ENCODE measurements at places on chromosomes 2 and 18.

GRCh38 chr2:184611361-184612085 lies 13.2 kb downstream of the ZNF804A start:
- DNase-seq = no peak

- DNase-seq = no peak
Observed at GRCh38 chr2:27211241-27211942, 449 bp upstream of the ATRAID start.

DNA sequence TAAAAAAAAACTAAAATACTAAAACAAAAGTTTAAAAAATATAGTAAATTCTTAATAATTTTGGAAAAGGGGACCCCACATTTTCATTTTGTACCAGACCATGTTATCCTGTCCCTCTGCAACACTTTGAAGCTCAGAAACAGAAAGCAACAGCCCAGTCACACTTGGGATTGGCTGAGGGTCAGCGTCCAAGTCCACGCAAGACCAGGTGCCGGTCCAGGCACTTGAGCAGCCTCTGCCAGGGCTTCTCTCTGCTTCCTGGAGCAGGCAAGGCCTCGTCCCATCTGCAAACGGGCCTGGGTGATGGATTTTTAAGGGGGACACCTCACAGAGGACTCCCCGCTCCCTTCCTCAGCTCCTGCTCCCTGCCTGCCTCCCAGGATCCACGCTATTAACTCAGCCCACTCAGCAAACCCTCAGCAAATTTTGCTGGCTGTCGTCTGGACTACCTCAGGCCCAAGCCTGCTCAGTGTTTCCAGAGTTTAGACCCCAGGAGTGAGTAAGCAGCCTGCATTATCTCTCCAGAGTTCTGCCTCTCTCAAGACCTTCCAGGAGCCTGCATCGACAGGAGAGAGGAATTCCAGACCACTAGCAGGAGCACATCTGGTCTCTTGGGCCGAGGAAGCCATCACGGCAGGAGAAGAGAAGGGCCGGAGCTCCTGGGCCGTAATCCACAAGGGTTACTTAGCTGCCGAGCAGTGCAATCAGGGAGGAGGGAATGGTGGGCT lies 88.7 kb upstream of the STPG4 start:
- DNase-seq = no peak

DNA sequence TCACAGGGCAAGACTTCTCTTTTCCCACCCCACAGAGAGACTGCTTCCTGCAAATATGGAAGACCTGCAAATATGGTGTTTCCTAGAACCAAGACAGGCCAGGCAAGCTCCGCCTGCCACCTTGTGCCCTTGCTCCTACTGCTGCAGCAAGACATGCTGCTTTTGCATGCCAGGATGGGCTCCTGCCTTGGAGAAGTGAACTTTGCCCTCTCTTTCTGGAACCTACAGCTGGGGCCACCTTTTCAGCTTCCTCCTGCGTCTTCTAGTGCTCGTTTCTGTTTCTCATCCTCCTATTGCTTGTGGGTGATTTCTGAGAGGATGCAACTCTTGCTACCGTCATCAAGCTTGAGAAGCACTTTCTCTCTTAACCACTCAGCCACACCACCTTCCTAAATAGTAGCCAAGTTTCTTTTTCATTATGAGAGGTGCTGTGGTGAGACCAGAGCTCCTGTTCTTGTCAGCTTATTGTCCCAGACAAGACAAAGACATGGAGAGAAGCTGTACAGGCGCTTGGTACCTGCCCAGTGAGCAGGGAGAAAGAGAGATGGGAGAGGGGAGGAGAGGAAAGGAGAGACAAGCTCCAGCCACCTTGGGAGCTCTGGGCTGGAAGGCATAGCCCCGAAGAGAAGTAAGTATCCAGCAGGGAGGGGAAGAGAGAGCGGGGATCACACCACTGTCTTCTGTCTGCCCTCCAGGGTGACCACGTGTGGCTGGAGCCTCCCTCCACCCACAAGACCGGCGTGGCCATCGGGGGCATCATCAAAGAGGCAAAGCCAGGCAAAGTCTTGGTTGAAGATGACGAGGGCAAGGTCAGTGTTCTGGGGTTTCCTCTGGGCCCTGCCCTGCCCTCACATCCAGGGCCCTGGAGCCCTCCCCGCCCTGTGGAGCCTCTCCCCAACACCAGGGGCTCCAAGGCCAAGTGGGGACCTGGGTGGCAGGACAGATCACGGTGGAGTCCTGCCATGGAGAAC lies 28.3 kb downstream of the MYO7B start:
- no peak for DNase-seq

GRCh38 chr2:118154176-118154575 lies 65.9 kb downstream of the INSIG2 start:
- DNase-seq = no peak

DNA sequence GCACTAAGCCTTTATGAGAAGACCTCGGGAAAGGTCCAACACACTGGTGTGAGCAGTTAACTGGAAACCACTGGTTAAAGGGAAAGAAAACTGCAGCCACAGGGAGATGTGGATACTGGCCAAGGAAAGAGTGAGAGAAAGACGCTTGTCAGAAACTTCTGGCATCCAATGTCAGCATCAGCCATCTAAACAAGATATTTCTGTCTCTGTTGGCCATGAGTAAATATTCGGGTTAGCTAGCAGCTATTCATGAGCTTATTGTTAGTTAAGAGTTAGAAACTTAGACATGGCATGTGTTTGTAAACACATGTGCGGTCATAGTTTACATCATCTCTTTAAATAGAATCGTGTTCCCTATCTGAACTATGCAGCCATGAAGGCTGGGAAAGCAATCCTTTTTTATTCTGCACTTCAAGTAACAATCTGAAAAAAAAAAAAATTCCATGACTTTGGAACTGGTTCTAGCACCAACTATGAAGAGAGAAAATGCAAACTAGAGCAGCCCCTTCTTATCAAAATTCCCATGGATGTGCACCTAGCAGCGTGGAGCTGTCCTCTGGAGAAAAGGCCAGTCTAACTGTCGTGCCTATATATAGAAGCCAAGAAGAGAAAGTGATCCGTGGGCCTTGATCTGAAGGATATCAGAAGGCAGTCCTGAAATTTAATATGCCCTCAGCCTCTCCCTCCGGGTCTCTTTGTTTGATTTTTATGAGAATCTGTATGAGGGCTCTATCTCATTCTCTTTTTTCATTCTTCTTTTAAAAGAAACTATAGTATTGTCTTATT lies 84.0 kb upstream of the RFX8 start:
- no peak for DNase-seq

DNA sequence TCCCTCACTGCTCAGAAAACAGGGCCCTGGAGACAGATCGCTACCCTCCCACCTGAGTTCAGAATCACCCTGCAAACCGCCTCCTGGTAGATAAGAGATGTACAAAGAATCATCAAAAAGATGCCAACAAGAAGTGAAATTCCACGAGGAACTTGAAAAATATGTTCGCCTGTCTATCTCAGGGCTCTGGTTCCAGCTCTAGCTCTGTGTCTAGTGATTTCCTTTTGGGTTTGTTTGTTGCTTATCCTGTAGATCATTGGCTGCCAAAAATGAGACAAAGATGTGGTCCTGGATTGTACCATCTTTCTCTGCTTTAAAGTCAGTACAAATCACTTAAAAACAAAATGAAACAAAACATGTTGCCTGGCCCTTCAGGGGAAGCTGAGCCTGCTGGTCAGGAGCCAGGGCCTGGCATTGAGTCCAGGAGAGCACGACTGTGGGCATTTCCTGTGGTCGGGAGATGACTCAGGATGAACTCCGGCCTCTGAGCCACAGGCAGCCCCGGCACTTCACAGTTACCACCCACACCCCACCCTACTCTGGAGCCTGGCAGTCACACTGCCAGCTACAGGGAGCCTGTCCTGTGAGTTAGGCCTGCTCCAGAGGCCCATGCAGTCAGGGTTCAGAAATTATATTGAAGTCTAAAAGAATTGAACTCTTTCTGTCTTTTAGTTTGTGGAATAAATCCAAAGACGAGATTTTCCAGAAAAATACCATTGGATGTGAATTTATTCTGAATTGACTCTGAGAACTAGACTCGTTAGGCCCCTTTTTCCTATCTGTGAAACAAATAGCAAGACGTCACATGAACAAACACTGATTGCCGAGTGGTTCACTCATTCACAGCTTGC lies 8.0 kb upstream of the ITGB6 start:
- no peak for DNase-seq

DNA sequence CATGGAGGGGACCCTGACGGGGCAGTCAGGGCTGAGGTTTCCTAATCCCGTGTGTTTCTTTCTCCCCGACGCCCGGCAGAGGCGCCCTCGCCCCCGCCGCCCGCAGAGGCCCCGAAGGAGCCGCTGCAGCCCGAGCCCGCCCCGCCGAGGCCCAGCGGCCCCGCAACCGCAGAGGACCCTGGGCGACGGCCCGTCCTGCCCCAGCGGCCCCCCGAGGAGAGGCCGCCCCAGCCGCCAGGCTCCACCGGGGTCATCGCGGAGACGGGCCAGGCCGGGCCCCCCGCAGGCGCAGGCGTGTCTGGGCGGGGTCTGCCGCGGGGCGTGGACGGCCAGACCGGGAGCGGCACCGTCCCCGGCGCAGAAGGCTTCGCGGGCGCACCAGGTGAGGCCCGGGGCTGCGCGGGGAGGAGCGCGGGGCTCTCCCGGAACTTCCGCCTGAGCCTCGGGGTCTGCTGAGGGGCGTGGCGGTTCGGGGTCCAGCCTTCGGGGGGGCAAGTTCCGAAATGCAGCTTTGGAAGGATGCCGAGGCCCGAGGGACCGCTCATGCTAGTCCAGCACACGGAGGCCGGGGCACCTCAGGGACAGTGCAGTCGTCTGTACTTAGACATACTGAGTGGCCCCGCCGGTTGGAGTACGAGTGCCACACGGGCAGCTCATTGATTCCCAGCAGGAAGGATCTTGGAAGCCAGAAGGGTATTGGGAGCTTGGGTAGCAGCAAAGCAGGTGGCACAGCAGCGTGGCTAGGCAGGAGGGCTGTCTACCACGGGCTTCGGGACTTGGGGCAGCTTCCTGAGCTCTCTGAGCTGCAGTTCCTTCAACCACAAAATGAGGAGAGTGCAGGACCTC lies 60.1 kb downstream of the EMILIN2 start:
- no peak for DNase-seq

- no peak for DNase-seq
Observed at GRCh38 chr2:237686659-237687136, 59.3 kb downstream of the LRRFIP1 start.

- DNase-seq = no peak
Observed at GRCh38 chr2:240400371-240401161, 34.9 kb upstream of the GPC1 start.

GRCh38 chr18:75799449-75800330 lies 372.2 kb upstream of the SMIM21 start:
- no peak for DNase-seq

DNA sequence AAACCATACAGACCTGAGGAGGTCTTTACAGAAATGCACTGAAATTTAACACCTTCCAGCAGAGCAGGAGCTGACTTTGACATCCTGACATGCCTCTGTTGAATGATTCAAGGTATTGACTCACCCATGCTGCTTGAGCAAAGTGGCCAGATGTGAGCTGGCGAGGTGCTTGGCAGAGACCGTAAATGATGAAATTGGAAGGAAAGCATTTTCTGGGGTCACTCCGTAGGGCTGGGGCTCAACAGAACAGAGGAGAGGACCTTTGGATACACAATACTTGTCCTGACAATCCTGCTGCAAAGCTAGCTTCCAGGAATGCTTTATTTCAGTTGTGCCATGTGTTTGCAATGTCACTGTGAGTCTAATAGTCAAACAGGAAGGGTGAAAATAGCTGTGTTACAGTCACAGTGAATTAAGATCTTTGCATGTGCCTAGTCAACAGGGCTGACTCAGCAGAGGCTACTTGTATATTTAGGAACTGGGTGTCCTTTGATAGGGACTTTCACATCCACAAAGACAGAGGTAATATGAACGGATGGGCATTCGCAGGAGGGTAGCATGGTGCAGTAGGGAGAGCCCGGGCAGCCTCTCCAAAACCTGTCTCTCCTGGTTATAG lies 31.6 kb upstream of the NCK2 start:
- DNase-seq = no peak

DNA sequence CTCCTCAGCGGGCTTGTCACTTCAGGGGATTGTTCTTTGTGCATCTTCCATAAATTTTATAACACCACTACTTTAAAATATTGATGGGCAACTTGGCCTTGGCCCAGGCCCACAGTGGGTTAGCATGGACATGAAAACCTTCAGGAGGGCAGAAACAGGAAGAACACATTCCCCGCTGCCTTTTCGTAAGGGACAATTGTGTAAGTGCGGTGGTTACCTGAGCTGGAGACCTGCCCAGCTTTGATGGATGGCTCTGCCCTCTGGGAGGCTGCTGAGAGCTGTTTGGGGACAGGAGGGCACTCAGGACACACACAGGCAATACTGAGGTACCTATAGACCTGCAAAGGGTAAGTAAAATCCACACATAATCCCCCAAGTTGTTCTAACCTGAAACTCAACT lies 46.8 kb downstream of the FECH start:
- DNase-seq = no peak

DNA sequence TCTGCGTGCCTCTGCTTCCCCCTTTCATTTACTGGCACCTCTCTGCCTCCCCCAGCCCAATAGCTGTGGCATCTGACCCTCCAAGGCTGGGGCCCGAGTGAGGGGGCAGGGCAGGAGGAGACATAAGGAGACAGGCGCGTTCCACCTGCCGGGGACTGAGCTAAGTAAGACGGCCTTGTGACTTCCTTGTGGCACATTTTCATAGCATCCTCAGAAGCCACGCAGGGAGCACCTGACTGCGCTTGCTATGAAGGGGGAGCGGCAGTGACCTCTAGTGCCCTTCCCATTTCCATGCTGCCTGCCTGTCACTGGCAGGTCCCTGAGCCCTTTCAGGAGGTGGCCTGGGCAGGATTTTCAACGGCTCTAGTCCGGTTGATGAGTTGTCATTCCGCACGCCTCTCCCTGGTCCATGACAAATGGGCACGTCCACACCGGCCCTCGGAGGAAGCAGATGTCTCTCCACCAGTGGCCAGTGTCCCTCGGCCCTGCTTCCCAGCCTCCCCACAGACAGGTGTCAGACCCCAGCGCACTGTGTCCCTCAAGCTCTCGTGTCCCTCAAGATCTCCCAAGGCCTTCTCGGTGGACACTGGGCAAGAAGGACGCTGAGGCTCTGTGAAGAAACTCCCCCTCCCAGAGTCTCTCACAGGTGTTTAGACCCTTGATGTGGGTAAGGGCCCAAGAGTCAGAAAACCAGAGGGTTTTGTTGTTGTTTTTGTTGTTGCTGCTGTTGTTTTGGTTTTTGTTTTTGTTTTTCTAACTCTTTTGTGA lies 42.7 kb downstream of the CYP26B1 start:
- no peak for DNase-seq

DNA sequence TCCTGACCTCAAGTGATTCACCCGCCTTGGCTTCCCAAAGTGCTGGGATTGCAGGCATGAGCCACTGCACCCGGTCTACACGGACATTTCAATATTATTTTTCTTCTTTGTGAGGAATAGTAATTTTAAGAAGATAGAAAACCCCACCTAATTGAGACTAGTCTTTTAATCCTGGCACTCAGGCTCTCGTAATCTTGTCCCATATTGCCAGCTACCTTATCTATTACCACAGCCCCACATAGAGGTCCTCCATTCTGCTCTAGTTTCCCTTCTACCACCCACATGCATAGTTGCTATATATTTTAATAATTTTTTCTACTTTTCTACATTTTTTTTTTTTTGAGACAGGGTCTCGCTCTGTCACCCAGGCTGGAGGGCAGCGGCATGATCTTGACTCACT lies 9.5 kb upstream of the USP14 start:
- DNase-seq = no peak

- DNase-seq = no peak
Observed at GRCh38 chr18:9919564-9920232, 5.9 kb downstream of the VAPA start.
